Activated T-cell treated with anti-CD3 and anti-CD28 coated beads, Interleukin-2, amount 50 U/mL, for 48 hours (primary cell): ENCODE measurements at places on chromosomes 7 and 10.

GRCh38 chr10:79192677-79193003, 123.9 kb downstream of the ZMIZ1 start:
- DNase-seq = no peak

DNA sequence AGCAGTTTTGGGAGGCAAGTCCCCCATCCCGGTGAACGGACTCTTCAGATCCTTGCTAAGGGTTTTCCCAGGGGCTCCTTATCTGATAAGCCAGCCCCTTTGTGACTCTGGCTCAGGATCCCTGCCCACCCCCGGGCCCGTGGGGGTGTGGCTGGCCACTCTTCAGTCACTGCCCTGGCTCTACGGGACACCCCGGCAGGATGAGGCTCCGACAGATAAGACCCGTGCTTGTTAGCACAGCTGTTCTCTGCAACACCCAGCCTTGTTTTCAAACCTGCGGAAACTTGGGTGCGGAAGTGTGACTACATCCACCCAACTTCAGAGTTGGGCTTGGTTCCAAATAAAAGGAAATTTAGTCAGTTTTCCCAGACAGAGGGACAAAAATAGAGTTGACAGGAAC, 66.7 kb upstream of the PODXL start:
- no peak for DNase-seq

DNA sequence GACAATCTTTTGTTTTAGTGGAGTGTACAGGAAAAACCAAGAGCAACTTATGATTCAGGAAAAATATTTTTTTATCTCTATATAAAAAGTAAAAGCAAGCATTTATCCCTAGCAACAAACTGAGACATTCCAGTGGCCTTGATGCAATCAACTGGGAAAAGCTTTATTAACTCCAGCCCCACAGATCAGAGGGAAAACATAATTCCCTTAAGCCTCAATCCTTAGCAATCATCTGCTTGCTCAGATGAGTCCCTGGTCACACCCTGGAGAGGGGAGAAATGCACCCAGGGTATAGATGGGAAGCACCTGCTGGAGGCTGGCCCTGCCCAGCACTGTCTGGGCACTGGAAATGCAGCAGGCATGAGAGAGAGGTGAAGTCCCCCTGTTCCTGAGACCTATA, 636.6 kb downstream of the TNS3 start:
- no peak for DNase-seq

GRCh38 chr10:13485623-13486022, 43.2 kb downstream of the BEND7 start:
- no peak for DNase-seq

GRCh38 chr10:89369156-89370105, 8.4 kb upstream of the IFIT1B start:
- no peak for DNase-seq

DNA sequence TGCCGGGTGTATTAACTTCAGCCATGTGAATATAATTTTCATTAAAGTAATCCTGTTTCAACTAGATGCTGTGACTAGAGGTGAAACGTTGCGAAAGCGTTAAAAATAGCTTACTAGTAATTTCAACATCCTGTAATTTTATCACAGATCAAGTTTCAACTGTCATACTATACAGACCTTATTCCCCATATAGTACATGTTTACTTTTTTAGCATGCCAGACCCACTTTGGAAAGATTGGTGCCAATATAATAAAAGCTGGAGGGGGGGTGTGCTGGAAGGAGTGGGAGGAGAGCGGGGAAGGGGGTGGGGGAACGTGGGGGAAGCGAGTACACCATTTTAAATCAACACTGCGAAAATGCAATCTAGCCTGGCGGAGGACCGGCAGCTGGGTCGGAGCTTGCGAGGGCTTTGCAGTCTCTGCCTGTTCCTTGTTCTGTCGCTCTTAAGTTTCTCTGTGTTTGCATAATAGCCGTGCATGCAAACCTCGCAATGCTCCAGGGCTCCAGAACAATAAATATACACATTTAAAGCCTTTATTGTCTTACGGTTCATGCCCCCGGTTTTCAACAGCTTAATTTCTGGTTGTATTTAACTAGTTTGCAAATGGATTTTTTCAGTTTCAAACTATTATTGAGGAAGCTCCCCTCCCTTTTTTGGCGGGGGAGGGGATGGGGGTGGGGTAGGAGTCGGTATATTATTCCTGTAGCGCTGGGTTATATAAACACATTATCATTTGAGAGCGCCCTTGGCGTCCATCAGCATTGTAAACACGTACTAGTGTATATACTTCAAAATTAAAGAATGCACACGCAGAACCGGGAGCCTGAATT, 1.3 kb upstream of the ARID5B start:
- peak; percentile 65 for DNase-seq

DNA sequence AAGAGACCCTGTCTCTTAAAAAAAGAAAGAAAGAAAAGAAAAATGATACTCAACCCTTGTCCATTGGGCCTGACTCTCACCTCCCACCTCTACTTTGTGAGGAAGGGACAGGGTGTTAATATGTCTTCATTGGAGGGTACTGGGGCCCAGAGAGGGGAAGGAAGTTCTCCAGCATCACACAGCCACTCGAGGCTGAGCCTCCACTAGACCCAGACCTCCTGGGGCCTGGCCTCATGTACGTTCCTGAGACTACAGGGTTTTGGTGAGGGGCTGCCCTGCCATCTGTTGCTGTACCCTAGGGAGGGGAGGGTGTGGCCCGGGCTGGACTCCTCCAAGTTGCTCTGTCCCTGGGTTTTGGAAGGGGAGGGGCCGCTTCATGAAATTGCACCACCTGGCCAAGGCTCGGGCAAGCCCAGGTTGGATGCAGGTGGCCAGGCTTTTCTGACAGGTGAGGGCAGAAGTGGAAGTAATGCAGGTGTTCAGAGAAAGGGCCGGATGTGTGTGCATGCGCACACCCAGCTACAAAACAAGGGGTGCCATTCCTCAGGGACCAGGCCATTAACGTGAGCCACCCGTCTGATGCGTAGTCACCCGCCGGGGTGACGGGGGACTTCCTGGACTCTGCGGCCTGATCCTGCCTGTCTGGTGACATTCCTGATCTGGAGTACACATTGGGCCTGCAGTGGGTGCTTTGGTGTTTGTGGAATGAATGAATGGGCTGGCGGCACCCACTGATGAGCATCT, 21.7 kb downstream of the GTF2IRD1 start:
- no peak for DNase-seq

GRCh38 chr7:103130901-103131624, 17.8 kb downstream of the NAPEPLD start:
- DNase-seq = no peak

- DNase-seq = no peak
Measured at GRCh38 chr7:26584326-26584725, 280.1 kb downstream of the SKAP2 start.

GRCh38 chr7:144565586-144565985, 162.1 kb upstream of the NOBOX start:
- no peak for DNase-seq

- DNase-seq = no peak
Measured at GRCh38 chr7:30117896-30118295, 16.9 kb upstream of the MTURN start.

GRCh38 chr7:75888464-75889222, 9.8 kb downstream of the RHBDD2 start:
- DNase-seq = no peak

GRCh38 chr7:84149573-84149972, 45.0 kb downstream of the SEMA3A start:
- no peak for DNase-seq

GRCh38 chr7:122268101-122268500, 36.4 kb downstream of the FEZF1 start:
- DNase-seq = no peak

- no peak for DNase-seq
Measured at GRCh38 chr7:64959072-64959747, 31.6 kb downstream of the ZNF117 start.

GRCh38 chr7:115009139-115009538, 87.2 kb downstream of the MDFIC start:
- DNase-seq = no peak
